ENCODE measurements at places on chromosomes 2 and 18. TPM values are rescaled to one million over a fixed set of nuclear protein-coding genes. Genes with fewer than 3 reads are reported as not detected.

GRCh38 chr2:61478086-61478485, 7.2 kb upstream of the USP34 start:
- no peak for DNase-seq

- no peak for DNase-seq
These were observed 63.5 kb upstream of the CNTNAP5 start for GRCh38 chr2:123961576-123961975.

DNA sequence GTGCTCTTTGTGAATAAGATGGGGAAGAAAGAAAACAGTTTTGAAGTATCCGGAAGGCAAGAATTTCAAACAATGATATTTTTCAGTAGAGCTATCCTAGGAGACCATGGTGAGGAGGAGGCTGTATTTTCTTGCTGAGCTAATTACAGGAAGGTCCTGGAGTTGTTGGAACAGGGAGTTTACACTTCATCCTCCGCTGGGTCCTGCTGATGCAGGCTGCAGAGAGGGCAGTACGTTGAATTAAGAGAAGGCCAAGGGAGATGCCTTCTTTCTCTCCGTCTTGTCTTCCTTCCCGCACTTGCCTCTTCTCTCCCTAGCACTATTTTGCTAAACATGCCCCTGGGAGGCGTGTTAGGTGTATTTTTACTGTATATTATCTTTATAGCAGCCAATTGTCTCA, 60.0 kb upstream of the EDAR start:
- DNase-seq = no peak

DNA sequence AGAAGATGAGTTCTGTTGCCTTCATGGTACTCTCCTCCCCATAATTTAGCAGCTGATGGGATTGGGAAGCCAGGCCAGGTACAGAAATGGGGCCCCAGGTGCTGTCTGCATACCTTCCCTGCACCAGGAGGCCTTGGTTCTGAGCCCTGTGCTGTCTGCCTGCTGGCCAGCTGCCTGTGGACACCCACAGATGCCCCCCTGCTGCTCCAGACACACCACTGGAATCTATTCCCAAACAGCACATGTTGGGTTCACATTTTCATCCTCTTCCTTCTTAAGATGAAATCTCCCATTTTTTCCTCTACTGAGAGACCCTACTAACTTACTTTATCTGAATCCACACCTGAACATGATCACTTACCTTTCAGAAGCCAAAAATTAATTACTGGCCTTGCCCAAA, 152.0 kb upstream of the CCDC68 start:
- DNase-seq = no peak

DNA sequence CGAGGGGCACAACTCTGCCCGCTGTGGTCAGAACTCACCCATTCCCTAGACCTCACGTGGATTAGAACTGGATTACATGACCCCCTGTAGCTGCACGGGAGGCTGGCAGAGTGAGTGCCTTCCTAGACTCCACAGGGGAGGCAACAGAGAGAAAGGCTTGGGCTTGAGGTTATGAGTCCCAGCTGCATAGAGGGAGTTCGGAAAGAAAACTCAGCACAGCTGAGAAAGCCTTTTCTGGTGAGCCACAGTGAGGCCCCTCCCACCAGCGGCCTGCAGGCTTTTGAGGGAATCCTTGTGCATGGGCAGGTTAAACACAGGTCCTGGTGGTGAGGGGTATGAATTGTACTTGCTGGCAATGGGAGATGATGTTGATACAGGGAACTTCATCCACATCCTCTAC, 217.3 kb downstream of the FHOD3 start:
- no peak for DNase-seq

Gene IER3IP1
- 18.6 TPM for total RNA-seq

DNA sequence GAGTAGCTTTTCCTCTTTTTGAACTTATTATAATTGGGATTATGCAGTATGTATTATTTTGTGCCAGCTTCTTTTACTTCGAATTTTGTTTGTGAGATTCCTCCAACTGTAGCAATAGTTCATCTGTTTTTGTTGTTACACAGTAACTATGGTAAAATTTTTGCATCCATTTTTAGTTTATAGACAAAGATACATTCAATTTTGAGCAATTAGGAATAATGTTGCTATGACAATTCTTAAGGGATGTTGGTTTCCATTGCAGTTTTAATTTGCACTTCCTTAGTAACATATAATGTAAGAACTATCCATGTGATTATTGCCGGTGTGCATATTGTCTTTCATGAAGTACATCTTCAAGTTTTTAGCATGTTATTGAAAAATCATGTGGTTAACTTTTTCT, 20.7 kb downstream of the CCDC102B start:
- DNase-seq = no peak

Gene DTYMK
- 10.3 TPM for total RNA-seq

DNA sequence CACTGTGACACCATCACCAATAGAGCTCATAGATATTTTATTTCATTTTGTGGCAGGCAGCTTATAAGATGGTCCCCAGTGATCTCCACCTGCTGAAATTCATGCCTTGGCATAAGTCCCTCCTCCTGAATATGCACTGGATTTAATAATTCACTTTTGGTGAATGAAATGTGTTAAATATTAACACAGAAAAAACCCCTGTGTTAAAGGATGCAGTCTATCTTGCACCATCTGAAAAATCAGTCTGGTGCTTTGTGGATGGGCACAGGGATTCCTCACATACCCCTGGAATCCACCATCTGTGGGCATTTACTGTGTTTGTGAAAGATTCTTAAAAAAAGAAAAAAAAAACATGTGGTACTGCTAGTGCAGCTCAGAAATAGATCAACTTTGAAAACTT, 26.1 kb upstream of the WIPF1 start:
- no peak for DNase-seq

Gene FSHR
- total RNA-seq = not detected

Gene RESP18
- total RNA-seq = not detected

DNA sequence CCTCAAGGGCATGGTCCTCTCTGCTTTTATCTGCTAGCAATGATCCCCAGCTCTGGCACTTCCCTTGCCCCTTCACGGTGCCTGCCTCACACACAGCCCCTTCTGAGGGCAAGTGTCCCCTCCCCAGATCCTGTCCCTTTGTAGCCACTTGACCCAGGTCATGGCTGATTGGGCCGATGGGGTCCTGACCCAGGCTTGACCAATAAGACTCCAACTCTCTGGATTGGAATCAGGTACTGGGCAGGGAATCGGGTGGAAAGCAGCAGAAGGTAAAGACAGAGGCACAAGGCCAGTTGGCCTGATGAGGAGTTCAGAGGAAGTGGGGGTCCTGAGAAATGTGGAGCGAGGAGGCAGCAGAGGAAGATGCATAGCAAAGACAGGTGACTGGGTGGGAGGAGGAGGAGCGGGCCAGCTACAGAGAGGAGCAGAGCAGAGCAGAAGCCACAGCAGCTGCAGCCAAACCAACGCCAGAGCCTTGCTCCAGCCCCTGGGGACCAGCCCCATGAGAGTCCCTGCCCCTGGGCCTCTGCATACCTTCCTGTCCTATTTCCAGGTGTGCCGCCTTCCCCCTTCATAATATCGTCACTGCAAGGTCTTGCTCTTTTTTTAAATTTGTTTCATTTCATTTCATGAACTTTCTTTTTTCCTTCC, 39.1 kb downstream of the CAPN13 start:
- DNase-seq = no peak

DNA sequence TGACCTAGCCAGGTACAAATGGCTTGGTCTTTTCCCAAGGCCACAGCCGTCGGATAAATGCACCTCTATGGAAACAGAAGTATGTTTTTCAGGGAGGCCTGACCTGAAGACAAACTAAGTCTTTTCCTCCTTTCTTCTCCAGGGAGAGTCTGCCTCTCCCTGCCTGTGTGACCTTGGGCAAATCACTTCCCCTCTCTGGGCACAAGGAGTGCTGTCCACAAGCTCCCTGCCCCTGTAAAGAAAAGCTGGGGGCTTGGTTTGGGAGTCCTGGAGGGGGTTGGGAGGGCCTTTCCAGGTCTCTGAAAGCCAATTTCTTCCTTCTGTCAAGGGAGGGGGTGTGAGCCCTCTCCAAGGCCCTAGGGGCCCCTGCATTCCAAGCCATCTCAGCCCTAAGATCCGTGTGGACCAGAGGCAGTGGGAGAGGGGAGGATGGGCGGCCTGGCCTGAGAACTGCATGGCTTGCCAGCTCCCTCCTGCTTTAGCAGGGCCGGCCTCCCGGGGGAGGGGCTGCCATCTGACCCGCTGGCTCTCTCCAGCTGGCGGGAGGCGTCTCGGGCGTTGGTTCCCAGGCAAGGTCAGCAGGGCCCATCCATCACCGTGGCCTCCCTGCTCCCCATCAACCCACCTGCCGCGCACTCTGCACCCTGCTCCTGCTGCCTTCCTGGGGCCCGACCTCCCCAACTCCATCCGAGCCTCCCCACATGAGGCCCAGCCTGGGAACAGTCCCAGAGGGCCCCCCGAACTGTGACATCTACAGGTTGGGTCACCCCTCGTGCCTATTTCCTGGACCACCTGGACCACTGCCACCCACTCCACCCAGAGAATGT, 61.4 kb downstream of the SMAD7 start:
- no peak for DNase-seq

All from omental fat pad (tissue), 4 donors.